Stimulated activated CD8-positive, alpha-beta memory T cell treated with anti-CD3 and anti-CD28 coated beads, Interleukin-15, amount 100 ng/mL, for 4 hours (primary cell): ENCODE measurements at places on chromosomes 12 and 14.

DNA sequence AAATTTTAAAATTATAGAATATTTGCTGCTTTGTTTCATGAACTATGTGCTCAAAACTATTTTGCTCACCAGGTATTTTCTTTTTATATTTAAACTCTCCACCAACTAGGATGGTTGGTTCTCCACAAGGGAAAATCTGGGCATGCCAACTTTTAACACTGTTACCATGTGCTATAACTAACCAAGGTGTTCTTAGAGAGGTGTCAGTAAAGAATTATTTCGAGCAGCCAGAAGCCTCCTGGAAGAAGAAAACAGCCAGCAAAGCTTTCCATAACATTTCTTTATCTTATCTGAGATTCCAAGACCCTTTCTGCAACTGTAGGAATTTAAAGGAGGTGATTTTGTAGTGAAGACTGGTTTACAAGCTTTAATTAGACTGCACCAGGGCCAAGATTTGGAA lies 97.3 kb downstream of the PRICKLE1 start:
- no peak for DNase-seq

- DNase-seq = no peak
These were observed 1.8 kb upstream of the AQP5 start for GRCh38 chr12:49959685-49960473.

GRCh38 chr12:45309836-45310626 lies 94.1 kb downstream of the ANO6 start:
- DNase-seq = no peak

DNA sequence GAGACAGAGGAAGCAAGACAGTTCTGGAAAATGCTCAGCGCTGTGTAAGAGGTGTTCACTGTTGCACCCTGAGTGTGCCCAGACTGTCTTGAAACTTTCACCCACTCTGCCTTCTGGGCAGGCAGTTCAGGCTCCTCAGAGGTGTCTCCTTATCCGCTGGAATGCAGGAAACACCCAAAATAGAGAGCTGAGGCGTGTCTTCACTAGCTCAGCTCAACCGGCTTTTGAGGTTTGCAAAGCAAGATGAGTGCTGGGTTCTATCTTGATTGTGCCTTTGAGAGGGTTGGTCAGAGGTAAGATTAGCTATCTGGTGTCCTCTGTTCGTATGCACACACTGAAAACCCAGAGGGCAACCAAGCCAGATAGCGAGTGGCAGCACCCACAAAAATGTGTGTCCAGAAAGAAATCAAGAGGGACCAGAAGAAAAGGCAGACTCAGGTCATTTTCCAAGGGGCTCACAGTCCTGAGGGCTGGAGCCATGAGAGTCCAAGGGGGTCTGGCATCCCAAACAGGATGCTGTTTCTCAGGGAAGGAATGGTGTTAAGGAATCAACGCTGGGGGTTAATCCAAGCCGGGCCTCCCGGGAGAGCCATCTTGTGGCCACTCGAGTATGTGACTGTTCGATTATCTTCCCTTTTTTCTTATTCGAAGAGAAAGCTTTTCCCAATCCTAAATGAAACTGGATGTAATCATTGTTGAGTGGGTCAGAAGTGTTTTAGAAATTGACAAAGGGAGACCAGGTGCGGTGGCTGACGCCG lies 47.1 kb downstream of the TBX3 start:
- DNase-seq = no peak
